ENCODE measurements at places on chromosomes 3 and 15.

DNA sequence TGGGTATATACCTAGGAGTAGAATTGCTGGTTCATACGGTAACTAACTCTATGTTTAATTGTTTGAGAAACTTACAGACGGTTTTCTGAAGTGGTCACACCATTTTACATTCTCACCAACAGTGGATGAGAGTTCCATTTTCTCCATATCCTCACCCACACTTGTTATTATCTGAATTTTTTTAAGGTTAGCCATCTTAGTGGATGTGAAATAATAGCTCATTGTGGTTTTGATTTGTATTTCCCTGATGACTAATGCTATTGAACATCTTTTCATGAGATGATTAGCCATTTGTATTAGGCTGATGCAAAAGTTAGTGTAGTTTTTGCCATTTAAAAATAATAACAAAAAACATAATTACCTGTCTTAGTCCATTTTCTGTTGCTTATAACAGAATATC, 18.6 kb downstream of the CSTA start:
- DNase-seq, result peak; percentile 21

GRCh38 chr15:72474912-72475628, 940 bp downstream of the ARIH1 start:
- DNase-seq, result peak; percentile 90

DNA sequence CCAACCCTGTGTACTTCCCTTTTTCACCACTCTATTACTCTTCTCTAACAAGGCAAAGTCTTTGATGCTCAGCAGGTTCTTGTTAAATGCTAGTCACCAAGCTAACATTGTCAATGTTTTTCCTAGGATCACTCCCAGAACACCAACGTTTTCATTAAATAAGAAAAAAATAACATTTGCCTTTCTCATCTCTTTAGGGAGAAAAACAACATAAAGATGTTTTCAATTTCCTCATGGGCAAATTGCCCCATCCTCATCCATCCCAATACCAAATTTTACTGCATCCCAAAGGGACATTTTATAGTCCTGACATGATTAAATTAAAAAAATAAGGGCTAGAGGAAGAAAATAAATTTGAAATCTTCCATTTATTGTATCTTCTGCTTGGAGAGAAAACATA, 106.5 kb downstream of the SUCNR1 start:
- DNase-seq, result no peak

- DNase-seq, result no peak
Observed at GRCh38 chr3:54180921-54181320, 58.6 kb downstream of the CACNA2D3 start.

- DNase-seq, result peak; percentile 15
Observed at GRCh38 chr3:28907616-28908015, 373.3 kb upstream of the RBMS3 start.

- no peak for DNase-seq
Observed at GRCh38 chr15:96344706-96345559, 14.4 kb downstream of the NR2F2 start.

- peak; percentile 88 for DNase-seq
Observed at GRCh38 chr3:123652342-123652984, 67.6 kb upstream of the HACD2 start.

- DNase-seq, result no peak
Observed at GRCh38 chr3:43198791-43199644, 87.3 kb upstream of the SNRK start.

DNA sequence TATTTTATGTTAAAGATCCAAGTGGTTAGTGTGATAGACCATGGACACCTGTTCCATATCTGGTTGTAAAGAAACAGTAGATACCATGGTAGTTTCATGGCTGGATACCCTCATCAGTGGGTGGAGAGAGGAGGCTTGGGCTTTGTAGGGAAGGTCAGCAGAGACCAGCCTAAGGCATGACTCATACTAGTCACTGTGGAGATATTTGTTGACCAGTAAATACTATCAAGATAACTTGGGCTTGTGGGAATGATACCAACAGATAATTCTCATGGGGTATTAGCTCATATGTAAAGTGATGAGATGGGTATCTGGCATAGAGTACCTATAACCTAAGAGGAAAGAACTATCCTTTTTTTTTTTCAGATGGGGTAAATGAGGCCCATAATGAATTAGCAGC, 354.5 kb downstream of the CACNA2D3 start:
- no peak for DNase-seq

DNA sequence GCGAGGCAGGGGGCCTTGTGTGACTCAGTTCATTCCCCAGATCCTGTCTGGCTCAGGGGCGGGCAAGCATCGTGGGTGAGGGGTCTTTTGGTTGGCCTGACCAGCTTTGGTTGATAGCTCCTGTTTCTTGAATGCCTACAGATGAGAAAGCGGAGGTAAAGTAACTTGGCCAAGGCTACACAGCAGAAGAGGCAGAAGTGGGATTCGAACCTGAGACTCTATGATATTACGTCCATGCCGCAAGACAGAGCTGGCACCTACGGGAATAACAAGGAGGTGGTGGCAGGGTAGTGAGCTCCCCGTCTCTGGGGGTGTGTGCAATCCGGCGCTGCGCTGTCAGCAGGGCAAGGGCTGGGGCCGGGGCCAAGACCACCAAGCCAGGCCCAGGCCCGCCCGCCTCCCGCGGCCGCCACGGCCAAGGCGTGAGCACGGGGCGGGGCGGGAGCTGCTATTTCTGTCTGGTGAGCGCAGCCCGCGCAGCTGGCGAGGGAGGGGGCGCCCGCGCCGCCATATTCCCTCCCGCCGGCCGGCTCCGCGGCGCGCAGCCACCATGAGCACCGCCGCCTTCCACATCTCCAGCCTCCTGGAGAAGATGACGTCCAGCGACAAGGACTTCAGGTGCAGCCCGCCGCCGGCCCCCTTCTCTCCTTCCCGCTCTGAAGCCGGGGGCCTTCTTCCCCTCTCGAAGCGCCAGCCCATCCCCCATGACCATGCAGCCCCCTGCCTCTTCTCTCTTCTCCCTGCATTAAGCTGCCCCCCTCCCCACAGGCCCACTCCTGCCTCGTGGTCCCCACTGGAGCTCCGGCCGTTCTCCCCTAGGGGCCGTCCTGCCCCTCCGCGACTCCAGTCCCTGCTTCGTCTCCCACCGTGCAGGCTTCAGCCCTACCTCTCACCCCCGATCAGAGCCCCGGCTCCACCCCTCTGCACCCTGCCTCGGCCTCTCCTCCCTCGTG, at the start of gene CAND2:
TSS of gene CAND2 (plus strand) at position 510 of the 953 bp plus-strand sequence. CDS start at position 551, 41 bp downstream.
- peak; percentile 70 for DNase-seq

Measured in GM23248 (cell line).